ENCODE measurements at places on chromosomes 13 and 19.

GRCh38 chr13:103812558-103812957 is 746.3 kb upstream of the SLC10A2 start:
- DNase-seq, result no peak

DNA sequence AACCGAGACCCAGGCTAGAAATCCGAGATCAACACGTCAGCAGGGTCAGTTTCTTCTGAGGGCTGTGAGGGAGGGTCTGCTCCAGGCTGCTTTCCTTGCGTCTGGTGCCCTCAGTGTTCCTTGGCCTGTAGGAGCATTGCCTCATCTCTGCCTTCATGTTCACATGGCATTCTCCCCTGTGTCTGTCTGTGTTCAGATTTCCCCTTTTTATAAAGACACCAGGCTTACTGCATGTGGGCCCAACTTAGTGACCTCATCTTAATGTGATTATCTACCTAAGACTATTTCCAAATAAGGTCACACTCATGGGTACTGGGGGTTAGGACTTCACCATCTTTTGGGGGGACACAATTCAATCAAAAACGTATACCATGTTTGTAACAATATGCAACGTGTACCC is 57.2 kb upstream of the C1QTNF9 start:
- no peak for DNase-seq

DNA sequence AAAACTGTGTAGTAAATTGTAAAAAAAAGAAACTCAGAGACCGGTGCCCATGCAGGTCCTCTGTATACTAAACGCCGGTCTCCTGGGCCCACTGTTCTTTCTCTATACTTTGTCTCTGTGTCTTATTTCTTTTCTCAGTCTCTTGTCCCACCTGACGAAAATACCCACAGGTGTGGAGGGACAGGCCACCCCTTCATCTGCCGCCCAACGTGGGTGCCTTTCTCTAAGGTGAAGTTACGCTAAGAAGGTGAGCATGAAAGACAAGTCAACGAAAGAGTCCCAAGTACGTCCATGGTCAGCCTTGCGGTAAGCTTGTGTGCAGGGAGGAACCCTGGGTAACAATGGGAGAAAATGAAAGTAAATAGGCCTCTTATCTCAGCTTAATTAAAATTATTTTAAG is 48.0 kb upstream of the WASF3 start:
- DNase-seq, result no peak

- no peak for DNase-seq
Observed at GRCh38 chr13:62033934-62034333, 618.3 kb upstream of the PCDH20 start.

DNA sequence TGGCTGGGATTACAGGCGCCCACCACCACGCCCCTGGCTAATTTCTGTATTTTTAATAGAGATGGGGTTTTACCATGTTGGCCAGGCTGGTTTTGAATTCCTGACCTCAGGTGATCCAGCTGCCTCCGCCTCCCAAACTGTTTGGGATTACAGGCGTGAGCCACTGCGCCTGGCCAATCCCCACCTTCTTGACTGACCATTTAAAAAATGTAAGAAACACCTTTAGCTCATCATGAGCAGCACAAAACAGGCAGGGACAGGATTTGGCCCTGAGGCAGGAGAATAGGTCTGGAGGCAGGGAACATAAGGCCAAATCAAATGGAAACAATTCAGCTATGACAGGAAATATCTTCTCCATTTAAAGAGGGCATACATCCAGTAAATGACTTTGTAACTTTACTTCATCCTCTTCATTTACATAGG is 1.4 kb upstream of the MPV17L2 start:
- DNase-seq, result no peak

GRCh38 chr13:75092143-75092542 is 389.8 kb downstream of the TBC1D4 start:
- no peak for DNase-seq

DNA sequence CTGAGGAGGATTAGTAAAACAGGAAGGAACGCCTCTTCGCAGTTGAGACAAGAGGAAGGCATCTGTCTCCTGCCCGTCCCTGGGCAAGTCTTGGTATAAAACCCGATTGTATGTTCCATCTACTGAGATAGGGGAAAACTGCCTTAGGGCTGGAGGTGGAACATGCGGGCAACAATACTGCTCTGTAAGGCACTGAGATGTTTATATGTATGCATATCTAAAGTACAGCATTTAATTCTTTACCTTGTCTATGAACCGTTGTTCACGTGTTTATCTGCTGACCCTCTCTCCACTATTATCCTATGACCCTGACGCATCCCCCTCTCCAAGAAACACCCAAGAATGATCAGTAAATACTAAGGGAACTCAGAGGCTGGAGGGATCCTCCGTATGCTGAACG is 722 bp upstream of the TIMM50 start:
- no peak for DNase-seq

GRCh38 chr19:53989600-53990533 is 1.6 kb upstream of the CACNG6 start:
- no peak for DNase-seq

- DNase-seq, result no peak
Observed at GRCh38 chr13:73754241-73754640, 380.0 kb downstream of the KLF12 start.

DNA sequence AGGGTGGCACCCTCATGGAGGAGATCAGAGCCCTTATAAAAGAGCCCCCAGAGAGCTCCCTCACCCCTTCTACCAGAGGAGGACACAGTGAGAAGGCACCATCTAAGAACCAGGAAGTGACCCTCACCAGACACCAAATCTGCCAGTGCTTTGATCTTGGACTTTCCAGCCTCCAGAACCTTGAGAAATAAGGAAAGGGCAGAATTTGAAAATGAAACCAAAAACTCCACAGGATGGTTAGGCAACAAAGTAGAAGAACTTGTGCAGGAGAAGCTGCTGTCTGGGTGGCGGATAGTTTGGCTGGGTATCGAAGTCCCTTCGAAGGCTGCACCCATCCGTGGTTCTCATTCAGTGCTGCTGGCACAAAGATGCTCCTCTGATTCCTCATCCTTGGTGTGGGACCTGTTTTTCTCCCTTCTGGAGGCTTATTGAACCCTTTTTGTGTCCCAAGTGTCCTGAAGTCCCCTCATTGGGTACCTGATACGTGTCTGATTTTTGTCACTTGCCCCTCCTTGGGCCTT is 130.8 kb downstream of the KDM4B start:
- DNase-seq, result no peak

GRCh38 chr13:71842003-71842402 is 25.0 kb downstream of the DACH1 start:
- no peak for DNase-seq

- DNase-seq, result no peak
Observed at GRCh38 chr19:33432446-33433170, 59.1 kb downstream of the CEBPG start.

DNA sequence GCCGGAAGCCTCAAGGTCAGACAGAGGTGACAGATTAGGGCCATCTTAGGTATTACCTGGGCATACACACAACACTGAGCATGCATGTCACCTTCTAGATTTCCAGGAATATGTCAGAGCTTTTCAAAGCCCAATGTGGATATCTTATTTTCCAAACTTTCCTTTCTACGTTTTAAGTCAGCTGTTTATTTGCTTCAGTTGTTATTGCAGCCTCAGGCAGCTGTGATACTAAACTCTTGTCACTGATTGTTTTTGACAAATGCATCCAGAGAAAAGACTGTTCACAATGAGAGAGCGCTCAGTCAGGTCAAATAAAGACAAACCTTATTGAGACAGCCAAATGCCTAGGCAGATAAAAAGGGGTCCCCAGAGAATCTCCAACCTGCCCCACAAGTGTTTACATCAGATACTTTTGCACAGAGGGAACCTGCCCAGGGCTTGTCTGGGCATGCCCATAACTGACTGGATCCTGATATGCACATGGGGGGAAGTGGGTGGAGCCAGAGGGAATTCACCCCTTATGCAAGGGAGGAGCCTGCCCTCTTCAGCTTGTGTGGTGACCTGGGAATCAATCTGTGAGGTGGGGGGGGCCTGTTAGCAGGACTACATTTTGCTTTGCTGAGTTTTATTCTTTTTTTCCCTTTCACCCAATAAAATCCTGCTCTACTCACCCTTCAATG is 28.5 kb downstream of the MED4 start:
- DNase-seq, result no peak

- no peak for DNase-seq
Observed at GRCh38 chr13:99055281-99055680, 77.4 kb upstream of the DOCK9 start.

GRCh38 chr13:31725841-31726240 is 13.5 kb upstream of the RXFP2 start:
- no peak for DNase-seq

DNA sequence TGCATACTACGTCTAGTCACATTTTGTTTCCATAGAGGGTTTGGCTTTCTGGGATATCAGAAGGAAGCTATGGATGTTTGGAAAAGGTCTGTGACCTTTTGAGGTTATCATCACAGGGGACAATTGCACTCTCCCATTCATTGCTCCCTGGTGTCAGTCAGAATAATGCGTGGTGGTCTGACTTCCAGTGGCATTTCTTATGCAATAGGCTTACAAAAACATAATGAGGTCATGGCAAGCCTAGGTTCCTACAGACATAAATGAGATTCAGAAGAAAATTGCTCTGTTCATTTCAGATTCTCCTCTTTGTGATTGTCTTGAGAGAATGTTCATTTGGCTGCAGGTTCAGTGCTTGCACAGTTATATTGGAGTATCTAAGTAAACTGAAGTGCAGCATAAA is 54.6 kb downstream of the ARHGAP35 start:
- no peak for DNase-seq

- no peak for DNase-seq
Observed at GRCh38 chr19:31908496-31909225, 436.7 kb upstream of the ZNF507 start.

DNA sequence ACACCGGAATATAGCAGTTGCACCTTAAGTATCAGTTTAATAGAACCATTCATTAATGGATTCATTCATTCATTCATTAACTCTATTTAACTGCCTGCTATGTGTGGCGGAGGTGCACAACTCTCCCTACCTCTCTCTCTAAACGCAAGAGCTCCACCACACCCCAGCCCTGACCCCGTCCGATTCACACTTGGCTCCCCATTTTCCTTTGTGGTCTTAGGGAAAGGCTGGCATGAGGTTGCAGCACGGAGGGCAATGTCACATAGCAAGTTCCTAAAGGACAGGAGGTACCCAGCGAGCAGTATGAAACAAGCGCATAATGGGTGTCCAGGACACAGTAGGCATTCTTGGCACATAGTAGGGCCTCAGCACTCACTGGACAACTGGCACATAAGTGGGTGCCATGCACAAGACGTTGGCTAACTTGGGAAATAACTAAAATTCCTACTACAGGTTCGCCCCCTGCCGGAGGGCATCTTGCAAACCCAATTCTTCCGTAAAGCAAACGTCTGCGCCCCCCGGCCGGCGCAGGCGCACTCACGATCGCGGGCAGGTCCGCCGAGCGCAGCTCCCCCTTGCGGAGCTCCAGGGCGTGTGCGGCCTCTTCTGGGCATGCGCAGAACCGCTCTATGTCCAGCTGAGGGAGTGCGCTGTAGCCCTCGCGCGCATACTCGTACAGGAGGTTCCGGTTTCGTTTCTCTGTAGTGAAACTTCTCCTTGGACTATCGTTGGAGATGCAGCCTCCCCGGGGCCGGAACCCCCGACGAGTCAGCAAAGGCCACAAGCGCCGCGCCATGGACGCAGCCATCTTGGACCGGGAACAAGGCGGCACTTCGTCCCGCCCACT is at the start of gene SARS2:
Gene SARS2, minus strand, starts transcription at position 835 of the 847 bp plus-strand sequence. Its CDS starts 27 bp downstream, at position 808.
- peak; percentile 84 for DNase-seq

DNA sequence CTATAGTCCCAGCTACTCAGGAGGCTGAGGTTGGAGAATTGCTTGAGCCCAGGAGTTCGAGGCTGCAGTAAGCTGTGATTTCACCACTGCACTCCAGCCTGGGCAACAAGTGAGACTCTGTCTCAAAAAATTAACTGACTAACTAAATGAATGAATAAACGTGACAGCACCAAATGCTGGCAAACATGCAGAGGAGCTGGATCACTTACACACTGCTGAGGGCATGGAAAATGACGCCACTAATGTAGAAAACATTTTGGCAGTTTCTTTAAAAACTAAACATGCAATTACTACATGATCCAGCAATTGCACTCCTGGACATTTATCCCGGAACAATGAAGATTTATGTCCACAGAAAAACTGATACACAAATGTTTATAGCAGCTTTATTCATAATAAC is 31.3 kb upstream of the GTF3A start:
- DNase-seq, result no peak

DNA sequence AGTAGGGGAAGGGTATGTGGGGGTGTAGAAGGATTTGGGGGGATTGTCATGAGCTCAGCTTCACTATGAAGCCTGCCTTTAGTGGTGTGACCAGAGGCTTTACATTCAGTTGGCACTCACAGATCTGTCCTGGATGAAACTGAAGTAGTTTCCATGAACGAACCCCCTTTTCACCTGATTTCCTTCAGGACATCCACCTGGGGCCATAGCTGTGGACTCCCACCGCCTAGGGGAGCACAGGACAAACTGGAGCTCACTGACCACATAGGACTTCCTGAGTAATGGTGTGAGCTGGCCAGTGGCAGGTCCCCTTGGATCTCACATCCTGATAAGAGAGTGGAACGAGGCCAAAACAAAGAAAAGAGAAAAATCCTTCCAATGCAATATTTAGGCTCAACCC is 54.1 kb downstream of the MRPL57 start:
- DNase-seq, result no peak

GRCh38 chr13:66102864-66103263 is 1127.3 kb downstream of the PCDH9 start:
- no peak for DNase-seq

DNA sequence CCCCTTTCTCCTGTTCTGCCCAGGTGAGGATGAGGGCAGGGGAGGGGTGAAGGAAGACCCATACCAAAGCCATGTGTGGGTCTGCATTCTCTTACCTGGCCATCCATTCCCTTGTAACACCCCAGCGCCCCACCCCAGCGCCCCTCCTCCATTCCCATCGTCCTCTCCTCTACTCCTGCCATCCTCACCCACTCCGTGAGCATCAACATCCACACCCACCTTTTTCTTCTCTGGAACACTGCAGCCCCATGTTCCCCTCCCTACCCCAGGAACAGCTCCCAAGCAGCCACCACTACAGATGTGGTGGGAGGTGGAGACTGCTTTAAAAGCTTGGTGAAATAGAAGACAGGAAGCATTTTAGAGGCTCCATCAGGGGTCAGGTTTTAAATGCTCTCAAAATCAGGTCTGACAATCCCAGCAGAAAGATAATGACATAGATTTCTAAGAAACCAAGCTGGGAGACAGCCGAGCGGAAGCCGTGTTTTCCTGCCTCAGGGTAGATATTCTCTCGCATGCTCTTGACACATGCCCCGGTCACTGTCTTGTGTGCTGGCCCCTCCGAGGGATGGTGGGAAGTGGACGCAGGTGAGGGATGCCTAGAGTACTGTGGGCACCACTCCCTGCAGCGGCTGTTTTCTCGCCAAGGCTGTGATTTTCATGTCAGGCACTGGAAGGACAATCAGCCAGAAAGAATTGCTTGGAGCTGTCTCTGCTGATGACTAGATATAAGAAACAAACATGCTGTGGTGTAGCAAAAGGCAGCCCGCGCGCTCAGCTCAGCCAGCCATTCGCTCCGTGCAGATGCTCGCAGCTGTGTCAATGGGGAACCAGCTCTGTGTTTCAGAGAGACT is 9.8 kb downstream of the MEDAG start:
- no peak for DNase-seq

GRCh38 chr13:34243403-34243802 is 425.5 kb downstream of the RFC3 start:
- DNase-seq, result no peak
